T-cell (primary cell): ENCODE measurements at places on chromosomes 1 and 21.

DNA sequence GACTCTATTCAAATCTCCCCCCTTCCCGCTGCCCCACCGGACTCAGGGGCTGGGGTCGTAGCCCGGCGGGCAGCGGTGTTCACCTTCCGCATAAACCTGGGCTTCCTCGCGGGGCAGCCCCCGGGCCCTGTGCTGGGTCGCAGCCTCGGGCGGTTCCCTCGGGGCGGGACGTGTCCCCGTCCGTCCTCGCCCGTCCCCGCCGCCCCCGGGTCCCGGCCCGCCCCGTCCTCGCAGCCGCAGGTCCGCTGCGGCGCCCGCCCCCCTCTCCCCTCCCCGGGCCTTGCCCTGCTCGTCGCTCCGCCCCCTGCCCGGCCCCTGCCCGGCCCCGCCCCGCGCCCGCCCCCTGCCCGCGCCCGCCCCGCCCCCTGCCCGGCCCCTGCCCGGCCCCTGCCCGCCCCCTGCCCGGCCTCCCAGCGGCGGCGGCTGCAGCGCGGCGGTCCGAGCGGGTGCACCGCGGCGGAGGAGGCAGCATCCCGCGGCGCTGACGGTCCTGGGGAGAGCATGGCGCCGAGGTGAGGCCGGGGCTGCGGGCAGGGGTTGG, at the start of gene COL18A1:
TSS of gene COL18A1 (plus strand) at position 436 of the 541 bp plus-strand sequence. CDS start at position 502, 66 bp downstream.
- DNase-seq = no peak

GRCh38 chr1:87305762-87306161, 22.9 kb upstream of the LMO4 start:
- no peak for DNase-seq

GRCh38 chr1:41500378-41500777, 15.9 kb upstream of the EDN2 start:
- no peak for DNase-seq

GRCh38 chr1:8649027-8649426, 168.4 kb downstream of the RERE start:
- no peak for DNase-seq

DNA sequence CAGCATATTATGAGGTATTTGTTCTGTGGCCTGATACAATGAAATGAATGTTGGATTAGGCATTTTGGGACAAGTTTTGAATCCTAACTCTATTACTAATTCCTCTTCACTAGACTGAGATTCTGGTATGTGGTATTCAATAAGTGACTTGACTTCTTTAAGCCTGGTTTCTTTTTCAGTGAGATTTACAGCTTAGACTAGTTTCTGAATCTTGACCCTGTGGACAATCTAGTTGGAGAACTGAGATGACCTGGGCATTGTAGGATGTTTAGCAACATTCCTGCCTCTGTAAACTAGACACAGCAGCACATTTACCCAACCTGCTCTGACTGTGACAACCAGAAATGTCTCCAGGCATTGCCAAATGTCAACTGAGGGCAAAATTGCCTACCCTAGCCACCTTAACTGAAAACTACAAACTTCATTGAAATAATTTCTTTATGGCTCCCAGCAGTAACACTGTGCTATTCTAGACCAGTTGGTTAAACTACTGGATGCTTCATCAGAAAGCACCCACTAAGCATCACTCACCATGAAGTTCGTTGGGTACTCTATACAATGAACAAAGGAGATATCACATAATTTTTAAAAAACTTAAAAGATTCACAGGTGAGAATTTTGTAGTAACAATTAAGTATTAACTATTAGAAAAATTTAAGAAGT, 16.8 kb downstream of the PTPRC start:
- no peak for DNase-seq

DNA sequence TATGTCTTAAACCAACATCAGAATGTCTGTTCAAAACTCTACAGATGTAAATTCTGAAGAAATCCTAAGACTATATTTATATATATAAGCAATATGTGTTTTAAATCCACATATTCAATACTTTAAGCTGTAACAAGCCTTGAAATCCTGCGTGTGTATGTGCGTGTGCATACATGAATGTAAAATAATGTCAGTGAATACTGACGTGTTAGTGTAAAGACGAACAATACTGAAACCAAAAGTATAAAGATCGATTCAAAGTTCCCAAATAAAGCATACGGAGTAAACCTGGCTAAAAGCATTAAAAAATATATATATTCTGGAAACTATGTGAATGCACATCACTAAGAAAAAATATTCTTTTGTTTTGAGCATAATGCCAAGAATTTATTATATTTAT, 668.6 kb upstream of the NCAM2 start:
- no peak for DNase-seq

GRCh38 chr21:25961042-25961441, 209.5 kb downstream of the APP start:
- DNase-seq = no peak

DNA sequence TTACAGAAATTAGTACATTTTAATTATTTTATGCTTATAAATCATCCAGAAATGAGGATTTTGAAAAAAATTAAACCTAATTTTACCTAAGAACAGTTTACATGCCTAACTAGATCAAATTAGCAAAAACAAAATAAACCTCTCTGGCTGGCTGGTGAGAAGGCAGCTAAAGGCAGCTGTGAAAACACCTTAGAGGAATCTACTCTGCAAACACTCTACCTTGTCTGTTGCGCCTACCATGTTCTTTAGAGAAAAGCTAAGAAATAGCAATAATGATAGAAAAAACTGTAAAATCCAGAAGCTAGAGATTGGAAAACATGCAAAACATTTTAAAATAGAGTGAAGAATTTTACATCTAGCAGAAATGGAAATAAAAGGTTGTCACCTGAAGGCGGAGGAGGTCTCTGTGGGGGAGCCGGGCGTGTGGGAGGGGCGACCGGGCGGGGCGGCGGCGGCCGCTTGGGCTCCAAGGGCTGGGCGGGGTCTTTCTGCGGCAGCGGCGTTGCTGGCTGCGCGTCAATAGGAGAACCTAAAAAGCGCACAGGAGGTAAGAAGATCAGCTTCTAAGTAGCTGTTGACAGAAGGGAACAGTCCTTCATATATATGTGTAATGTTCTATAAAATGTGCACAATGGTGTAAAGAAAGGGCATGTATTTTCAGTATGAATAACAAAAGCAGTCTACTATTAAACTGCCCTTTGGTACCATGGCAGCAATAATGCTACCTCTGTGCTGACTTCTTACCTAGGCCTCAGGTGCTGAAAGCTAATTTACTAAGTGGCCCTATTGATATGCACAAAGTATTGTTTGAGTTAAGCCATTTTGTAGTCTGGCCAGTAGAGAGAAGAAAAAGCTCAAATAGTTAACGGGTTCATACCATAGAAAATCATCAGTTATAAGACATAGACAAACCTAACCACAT, 33.3 kb upstream of the CFAP298 start:
- DNase-seq = no peak

DNA sequence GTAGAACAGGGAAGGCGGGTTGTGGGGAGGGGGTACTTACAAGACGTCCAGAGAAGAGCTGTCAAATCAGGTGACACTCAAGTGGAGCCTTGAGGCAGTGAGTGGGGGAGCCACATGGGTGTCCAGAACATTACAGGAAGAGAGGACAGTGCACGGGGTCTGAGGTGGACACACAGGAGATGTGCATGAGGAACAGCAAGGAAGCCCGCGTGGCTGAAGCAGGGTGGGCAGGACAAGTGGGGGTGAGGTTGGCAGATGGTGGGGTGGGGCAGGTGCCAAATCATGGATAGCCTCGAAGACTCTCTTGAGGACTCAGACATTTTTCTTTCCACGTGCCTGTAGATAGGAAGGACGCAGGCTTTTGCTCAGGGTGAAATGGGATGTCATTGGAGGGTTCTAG, 921 bp downstream of the SMPDL3B start:
- no peak for DNase-seq

DNA sequence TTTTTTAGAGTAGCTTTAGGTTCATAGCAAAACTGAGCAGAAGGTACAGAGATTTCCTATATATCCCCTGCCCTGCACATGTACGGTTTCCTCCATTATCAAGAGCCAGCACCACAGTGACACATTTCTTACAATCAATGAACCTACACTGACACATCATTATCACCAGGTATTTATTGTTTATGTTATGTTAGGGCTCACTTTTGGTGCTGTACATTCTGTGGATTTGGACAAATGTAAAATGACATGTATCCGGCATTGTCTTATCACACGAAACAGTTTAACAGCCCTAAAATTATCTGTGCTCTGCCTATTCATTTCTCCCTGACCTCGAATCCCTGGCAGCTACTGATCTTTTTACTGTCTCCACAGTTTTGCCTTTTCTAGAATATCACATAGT, 93.7 kb upstream of the DPH5 start:
- DNase-seq = no peak

DNA sequence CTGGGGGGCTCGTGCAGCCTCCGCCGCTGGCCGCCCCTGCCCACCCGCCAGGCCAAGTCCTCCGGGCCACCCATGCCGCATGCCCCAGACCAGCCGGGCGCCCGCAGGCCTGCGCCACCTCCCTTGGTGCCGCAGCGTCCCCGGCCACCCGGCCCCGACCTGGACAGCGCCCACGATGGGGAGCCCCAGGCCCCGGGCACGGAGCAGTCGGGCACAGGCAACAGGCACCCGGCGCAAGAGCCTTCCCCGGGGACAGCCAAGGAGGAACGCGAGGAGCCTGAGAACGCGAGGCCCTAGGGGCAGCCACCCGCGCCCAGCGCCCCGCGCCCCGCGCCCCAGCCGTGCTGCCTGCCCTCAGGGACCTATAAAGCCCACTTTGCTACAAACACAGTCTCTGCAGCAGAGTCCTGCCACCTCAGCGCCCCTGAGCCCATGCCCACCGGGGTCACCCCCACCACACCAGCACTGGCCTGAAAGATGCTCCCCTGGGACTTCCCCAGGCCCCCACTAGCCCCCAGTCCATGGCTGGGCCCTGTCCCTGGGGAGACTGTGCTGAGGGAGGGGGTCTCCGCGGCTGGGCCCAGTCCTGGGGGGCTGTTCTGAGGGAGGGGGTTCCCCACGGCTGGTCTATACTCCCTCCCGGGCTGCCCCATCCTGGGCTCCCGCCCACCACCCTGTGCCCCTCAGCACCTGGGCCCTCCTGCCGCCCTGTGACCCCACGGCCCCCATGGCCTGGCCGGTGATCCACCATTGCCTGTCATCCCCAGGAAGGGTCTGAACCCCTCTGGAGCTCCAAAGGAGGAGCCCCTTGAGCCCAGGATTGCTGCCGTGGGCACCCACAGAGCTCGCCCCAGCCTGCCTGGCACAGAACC, 8.6 kb downstream of the TNFRSF18 start:
- no peak for DNase-seq

GRCh38 chr1:208528578-208529240, 284.5 kb upstream of the PLXNA2 start:
- DNase-seq = no peak

DNA sequence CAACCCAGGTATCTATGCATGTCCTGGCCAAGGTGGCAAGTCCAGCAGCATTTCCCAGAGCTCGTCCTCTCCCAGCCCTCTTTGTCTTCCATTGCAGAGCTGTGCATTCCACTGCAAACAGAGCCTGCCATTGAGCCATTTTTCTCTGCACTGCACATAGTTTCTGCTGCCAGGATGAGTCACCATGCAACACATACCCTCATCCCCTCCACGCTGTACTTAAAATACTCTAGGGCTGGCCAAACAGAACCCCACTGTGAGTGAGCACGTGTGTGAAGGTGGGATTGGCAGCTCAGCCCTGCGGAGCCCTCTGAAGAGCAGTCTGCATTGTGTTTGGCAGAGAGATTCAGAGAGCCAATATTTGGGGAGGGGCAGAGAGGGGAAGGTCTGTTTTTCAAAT, 3.9 kb upstream of the ATP1B1 start:
- DNase-seq = no peak

DNA sequence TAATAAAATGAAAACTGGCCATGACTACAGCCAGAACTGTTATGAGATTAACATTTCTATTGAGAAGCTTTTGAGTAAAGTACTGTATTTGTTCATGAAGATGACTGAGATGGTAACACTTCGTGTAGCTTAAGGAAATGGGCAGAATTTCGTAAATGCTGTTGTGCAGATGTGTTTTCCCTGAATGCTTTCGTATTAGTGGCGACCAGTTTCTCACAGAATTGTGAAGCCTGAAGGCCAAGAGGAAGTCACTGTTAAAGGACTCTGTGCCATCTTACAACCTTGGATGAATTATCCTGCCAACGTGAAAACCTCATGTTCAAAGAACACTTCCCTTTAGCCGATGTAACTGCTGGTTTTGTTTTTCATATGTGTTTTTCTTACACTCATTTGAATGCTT, 164.0 kb downstream of the NEK7 start:
- no peak for DNase-seq
